Stromal cell of bone marrow (primary cell): ENCODE measurements at places on chromosomes 3 and 15.

DNA sequence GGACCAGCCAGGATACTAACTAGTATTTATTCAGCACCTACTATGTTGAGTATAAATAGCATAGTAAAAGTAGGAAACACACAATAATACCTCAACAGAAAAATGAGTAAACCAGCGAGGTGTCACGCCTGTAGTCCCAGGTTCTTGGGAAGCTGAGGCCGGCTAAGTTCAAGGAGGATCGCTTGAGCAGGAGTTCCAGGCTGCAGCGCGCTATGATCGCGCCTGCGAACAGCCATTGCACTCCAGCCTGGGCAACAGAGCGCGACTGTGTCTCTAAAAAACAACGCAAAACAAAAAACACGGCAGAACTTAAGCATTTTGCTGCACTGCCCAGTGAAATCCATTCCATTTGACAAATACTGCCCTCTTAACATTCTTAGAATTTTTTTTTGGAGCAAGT is 1.3 kb upstream of the DENND6A start:
- DNase-seq, result no peak

- no peak for DNase-seq
Measured at GRCh38 chr15:90860450-90860849, 7.9 kb upstream of the FURIN start.

- peak; percentile 82 for DNase-seq
Measured at GRCh38 chr15:70195587-70196305, 98.0 kb upstream of the TLE3 start.

GRCh38 chr15:85407421-85408269 is 27.2 kb downstream of the AKAP13 start:
- peak; percentile 86 for DNase-seq

DNA sequence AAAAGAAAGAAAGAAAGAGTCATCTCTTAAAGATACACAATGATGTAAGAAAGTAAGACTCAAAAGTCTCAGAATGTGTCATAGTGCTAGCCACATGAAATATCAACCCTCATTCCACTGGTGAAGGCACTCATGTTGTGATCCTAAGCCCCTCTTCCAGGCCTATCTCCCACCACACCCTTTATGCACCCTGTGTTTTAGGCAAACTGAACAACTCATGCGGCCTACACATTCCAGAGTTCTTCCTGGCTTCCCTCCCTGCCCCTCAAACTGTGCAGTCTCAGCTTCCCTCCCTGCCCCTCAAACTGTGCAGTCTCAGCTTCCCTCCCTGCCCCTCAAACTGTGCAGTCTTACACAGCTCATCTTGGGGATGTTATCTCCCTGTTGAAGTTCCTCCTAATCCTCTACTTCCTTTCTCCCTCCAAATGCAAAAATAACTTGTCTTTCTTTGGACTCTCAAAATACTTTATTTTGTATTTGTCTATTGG is 69.0 kb upstream of the FNDC3B start:
- no peak for DNase-seq
